CD8-positive, alpha-beta T cell (primary cell): ENCODE measurements at places on chromosomes 2 and 18.

GRCh38 chr2:55112229-55113031 is 62.2 kb upstream of the RTN4 start:
- no peak for DNase-seq

DNA sequence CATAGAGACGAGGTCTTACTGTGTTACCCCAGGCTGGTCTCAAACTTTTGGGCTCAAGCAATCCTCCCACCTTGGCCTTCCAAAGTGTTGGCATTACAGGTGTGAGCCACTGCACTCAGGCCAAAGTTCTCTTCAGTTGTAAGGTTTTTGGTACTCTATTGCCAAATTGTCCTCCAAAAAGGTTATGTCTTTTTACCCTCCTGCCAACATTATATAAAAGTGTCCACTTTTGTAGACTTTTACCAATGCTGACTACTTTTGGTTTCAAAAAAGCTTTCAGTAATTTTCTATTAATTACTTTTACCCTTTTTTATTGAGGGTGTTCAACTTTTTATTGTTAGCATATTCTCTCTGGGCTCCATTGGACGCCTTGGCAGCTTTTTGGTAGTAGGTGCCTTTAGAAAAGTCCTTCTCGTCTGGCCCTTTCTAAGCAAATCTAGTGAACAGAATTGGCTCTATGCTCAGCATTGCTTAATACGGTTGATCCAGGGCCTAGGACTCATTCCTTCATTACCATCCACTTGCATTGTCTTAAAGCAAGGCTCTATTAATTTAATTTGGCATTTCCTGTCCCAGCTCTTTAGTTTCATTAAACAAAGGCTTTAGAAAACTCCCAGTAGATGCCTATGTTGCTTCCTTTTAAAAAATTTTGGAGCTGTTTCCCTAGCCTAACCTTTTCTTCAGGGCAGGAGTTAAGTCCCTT is 16.7 kb upstream of the IL1A start:
- no peak for DNase-seq

- DNase-seq = no peak
Measured at GRCh38 chr18:67379981-67380380, 136.5 kb downstream of the DSEL start.

DNA sequence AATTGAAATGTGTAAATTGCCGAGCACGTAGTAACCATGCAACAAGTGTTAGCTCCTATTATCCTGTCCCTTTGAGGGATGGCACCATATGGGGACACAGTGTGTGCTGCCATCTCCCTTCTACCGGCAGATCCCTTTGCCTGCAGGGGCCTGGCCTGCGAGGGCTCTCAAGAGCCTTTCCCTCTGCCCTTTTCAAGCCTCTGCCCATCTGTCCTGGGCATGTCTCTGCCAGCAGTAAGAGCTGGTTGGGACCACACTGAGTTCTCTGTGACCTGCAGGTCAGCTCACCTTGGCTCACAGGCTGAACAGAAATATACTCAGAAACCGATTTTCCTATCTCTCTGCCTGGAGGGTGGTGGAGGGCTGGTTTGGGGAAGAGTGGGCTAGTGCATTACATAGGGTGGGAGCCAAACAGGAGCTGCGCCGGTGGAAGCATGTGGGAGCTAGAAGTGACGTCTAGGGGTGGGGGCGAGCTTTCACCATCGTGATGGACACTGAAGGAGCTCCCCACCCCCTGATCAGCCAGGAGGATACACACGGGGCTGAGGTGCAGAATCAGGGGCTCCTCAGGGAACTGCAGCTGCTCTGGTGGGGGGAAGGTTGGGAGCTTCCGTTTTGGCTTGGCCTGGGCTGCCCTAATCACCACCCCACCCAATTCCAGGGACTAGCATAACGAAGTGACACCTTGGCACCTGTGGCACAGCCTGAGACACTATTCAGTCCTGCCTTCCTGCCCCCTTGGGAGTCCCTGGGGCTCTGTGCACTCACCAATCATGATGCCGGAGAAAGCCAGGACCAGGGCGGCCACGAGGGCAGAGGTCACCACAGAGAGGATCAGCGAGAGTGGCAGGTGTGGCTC is 109.7 kb downstream of the CLIP4 start:
- DNase-seq = no peak

DNA sequence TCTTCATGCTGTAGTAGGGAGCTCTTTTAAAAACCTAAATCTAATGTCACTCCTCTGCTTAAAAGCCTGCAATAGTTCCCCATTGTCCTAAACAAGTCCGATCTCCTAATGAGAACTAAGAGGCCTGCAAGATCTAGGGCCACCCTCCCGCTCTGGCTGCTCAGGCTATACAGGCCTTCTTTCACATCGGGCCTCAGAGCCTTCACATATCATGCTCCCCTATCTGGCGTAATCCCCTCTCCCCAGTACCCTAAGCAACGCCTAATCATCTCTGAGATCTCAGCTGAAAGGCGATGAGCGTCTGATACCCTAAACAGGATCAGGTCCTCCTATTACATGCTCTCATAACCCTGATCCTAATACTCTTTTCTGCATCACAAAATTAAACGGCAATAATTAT is 1.9 kb downstream of the MAP4K3 start:
- DNase-seq = no peak

DNA sequence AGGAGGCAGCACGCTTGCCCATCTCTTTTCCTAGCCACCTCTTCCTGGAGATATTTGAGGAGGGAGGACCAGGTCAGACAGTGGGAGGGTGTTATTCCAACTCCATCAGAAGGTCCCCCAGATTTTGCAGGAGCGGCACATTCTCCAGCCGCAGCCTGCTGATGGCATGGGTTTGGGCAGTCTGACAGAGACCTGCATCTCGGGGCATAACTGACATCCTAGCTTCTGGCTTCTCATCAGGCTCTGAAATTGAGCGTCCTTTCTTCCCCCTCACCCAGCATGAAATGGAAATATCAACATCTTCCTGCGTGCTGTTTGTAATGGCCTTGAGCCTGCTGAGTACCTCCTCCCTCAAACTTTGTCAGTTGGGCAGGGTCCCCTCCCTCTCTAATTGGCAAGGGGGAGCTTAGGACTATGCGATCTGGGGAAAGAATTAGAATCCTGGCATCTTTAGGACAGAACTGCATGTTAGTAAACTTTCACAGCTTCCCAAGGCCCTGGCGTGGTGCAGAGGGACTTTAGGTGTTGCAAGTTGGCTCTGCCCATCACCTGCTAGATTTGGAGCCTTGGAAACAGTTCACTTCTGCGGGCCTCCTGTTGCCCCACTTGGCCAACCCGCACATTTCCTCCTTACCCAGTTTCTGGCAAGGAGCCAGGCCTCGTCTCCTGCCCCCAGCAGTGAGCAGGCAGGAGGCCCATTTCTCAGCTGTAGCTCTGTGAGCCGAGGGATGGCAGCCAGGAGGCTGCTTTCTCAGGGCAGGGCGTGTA is 2.2 kb downstream of the ITM2C start:
- peak; percentile 62 for DNase-seq

DNA sequence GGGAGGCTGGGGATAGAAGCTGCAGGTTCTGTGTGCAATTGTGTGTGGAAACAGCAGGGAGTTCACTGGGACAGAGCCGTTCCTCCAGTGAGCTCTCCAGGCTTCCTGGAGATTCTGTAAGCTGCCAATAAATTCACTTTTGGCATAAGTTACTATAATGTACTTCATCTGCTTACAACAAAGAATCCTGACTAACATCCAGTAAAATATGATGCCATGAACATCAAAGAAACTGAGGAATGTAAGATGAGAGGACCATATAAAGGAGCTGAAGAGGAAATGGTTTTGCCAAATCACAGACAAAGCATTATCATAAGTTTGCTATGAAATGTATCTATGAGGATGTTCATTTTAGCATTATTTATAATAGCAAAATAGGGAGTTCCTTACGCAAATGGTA is 175.3 kb downstream of the KCNE4 start:
- no peak for DNase-seq

DNA sequence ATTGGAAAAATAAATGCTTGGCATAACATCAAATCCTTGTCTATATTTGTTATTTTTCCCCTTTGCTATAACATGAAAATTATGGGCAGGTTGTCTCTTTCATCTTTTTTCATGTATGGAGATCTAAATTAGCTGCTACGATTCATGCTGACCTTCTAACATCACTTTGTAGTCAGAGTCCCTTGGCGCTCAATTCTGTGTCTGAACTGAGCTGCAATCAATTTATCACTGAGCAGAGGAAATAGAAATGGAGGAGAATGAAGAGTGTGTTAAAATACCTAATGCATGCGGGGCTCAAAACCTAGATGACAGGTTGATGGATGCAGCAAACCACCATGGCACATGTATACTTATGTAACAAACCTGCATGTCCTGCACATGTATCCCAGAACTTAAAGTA is 168.9 kb downstream of the CDH7 start:
- DNase-seq = no peak

- no peak for DNase-seq
Measured at GRCh38 chr18:55488473-55488872, 99.5 kb downstream of the TCF4 start.

DNA sequence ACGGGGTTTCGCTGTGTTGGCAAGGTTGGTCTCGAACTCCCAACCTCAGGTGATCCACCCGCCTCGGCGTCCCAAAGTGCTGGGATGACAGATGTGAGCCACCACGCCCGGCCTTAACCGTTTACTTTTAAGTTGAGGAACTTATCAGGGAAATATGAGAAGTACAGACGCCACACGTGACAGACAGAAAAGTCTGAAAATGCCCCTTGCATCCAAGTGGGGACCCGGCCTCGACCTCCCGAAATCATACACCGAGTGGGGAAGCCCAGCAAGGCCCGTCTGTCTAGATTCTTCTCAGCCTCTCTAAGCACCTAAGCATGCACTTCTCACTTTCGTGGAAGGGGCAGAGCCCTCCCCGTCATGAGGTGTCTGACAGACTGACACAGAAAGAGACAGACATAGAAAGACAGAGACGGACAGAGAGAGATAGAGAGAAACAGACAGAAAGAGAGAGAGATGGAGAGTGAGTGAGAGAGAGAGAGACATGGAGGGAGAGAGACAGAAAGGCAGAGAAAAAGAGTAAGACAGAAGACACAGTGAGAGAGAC is 107.3 kb upstream of the ANKRD30BL start:
- DNase-seq = no peak

GRCh38 chr2:96464651-96465050 is 40.5 kb downstream of the NEURL3 start:
- no peak for DNase-seq

DNA sequence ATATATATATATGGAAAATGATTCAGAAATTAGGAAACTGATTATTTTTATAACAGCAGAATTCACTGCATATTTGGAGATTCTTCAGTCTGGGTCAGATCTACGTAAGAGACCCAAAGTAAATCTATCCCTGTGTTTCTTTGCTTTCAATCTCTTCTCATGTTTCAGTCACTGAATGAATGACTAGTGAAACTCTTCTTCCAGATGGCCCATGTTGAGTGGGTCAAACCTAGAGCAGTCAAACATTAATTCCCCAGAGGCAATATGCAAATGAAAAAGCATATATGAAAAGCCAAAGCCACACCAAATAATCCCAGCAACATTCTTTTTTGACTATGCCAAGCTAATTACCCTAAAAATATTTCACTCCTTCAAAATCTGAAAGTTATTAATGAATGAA is 317.3 kb downstream of the RBM43 start:
- DNase-seq = no peak

- no peak for DNase-seq
Measured at GRCh38 chr2:9644603-9645002, 13.8 kb upstream of the YWHAQ start.

DNA sequence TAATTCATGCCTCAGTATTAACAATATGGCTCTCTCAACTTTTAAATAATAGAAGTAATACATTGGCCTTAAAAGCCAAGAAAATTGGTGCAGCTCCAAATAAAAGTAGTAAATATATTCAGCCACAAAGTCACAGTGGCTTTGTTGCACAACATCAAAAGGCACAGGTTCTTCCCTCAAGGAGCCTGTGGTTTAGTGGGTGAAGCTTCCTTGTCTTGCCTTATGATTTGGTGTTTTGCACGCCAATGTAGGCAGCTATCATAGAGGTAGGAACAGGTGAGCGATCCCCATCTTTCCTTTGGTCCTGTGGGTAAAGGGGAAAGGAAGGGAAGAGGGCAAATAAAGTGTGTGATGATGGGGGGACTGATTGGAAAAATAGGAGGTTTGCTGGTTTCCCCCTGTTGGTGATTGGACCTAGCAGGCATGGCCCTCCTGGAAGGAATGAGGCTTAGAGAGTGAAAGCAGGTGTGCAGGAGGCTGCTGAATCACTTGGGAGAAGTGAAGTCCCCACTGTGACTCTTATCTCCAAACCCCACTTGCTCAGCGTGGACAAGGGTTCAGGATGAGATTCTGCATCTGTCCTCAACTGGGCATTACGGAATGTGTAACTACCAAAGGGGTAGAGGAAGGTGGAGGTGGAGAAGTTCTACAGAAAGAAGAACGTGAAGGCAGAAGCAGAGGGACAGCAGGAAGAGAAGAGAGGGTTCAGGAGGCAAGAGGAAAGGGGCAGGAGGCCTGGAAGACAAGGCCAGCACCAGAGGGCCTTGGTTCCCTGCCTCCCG is 20.1 kb upstream of the TNP1 start:
- no peak for DNase-seq

GRCh38 chr2:179741317-179741716 is 120.1 kb downstream of the ZNF385B start:
- no peak for DNase-seq

GRCh38 chr18:12397793-12398192 is 9.9 kb upstream of the PRELID3A start:
- no peak for DNase-seq

DNA sequence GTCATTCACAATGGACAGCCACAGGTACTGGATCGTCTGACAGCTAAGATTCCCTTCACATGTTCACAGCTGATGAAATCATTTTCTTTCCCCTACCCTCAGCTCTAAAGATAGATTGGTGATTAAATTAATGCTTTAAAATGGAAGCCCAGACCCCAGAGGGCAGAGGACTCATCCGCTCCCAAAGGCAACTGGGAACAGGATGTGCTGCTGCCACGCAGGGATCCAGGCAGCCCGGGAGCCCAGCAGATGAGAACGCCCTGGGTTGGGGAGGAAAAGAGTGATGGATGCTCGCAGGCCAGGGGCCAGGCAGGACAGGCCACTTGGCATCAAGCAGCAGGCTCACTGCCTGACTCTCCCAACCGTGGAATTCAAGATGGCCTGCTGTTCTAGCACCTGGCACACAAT is 41.3 kb downstream of the HDHD2 start:
- DNase-seq = no peak

- no peak for DNase-seq
Measured at GRCh38 chr2:71853858-71854257, 293.8 kb downstream of the CYP26B1 start.

- DNase-seq = no peak
Measured at GRCh38 chr2:167928434-167928833, 319.0 kb downstream of the STK39 start.

GRCh38 chr2:88615822-88616221 is 11.4 kb downstream of the EIF2AK3 start:
- DNase-seq = no peak
